ENCODE measurements at places on chromosomes 1 and 21.

DNA sequence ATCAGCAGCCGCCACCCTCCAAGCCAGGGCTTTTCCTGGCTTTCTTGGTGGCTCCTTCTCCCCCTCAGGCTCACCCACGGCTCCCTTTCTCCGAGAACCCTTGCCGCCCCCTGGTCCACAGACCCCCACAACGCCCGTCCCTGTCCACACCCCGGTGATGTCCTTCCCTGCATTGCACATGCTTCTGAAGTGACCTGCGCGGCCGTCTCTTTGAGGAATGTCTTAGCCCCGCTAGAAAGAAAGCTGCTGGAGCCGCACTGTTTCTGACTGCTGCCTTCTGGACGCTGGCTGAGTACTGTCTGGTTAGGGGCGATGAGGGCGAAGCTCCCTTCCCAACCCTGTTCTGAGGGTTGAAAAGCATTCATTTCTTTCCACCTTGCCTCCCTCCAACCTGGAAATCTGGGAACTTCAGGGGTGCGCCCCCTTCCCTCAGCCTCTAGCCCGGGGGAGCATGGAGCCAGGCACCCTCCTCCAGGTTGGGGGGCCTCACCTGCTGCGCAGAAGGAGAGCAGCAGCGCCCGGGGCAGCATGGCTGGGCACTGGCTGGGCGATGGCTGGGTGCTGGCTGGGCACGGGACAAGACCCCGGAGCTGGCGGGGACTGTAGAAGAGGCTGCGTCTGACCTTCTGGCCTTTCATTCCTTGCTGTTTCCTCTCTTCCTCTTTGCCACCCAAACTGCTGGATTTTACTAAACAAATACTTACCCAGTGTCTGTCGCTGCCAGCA is at the start of gene CLEC20A:
CLEC20A (minus strand) TSS at position 555 of the 726 bp plus-strand sequence; CDS start at position 530, 25 bp downstream.
- no peak for DNase-seq

GRCh38 chr1:52059321-52059720 is 3.2 kb downstream of the BTF3L4 start:
- DNase-seq: no peak

DNA sequence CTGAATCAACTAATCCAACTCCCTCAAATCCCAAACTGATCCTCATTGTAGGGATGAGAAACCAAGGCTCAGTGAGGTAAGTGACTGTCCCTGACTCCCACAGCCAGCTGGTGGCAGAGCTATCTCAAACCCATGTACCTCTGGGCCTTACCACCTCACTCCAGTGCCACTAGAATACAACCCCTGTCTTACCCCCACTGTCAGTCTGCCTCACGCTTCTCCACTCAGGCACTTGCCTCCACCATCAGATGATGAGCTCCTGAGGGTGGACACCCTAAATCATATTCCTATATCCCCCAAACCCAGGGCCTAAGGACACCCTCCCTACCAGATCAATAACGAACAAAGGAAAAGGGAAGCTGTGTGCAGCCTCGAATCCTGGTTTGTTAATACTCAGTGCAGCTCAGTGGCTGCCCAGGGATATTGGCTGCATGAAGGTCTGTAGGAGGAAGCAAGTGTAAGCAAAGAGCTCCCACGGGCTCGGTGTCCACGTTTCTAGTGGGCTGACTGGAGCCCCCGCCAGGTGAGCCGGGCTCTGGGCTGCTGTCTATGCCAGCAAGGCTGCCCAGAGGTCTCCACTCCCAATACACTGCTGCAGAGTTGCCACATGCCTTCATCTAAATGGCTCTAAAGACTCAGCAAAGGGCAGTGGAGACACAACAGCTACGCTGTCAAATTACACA is 533.4 kb downstream of the MATN1 start:
- DNase-seq: no peak

DNA sequence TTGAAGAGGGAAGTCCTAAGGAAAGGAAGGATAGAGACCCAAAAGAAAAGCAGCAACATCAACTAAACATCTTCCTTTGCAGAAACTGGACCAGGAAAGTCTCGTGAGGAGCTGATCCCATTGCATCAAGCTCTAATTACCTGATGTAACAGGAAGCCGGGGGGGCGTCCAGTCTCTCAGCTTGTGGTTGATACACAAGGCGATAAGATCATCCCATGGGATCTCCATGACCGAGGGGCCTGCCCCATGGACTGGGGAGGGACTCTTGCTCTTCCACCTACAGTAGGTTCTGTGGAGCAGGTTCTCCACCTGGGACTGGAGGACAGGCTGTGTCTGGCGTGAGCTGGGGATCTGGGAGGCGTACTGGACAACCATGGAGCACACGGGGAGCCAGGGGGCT is 14.8 kb upstream of the LSS start:
- no peak for DNase-seq

- no peak for DNase-seq
These were observed 600.7 kb upstream of the USP24 start for GRCh38 chr1:55815745-55816455.

- DNase-seq: no peak
These were observed 37.1 kb downstream of the ARID4B start for GRCh38 chr1:235290740-235291502.

DNA sequence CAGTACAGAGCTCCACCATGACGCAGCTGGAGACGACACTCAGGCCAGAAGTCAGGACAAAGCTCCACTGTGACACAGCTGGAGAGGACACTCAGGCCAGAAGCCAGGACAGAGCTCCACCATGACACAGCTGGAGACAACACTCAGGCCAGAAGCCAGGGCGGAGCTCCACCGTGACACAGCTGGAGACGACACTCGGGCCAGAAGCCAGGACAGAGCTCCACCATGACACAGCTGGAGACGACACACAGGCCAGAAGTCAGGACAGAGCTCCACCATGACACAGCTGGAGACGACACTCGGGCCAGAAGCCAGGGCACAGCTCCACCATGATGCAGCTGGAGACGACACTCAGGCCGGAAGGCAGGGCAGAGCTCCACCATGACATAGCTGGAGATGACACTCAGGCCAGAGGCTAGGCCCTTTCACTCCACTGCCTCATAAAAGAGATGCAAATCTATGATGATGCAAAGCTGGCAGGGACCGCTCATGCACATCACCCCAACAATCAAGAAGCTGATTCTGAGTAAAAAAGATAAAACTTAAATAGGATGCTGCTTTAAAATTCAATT is 13.6 kb upstream of the OR2B11 start:
- DNase-seq: no peak

GRCh38 chr1:53792806-53793205 is 45.3 kb downstream of the NDC1 start:
- no peak for DNase-seq

GRCh38 chr1:196951711-196952394 is 8.3 kb downstream of the CFHR2 start:
- DNase-seq: no peak

- DNase-seq: no peak
These were observed 88.0 kb downstream of the CD247 start for GRCh38 chr1:167430134-167430848.

DNA sequence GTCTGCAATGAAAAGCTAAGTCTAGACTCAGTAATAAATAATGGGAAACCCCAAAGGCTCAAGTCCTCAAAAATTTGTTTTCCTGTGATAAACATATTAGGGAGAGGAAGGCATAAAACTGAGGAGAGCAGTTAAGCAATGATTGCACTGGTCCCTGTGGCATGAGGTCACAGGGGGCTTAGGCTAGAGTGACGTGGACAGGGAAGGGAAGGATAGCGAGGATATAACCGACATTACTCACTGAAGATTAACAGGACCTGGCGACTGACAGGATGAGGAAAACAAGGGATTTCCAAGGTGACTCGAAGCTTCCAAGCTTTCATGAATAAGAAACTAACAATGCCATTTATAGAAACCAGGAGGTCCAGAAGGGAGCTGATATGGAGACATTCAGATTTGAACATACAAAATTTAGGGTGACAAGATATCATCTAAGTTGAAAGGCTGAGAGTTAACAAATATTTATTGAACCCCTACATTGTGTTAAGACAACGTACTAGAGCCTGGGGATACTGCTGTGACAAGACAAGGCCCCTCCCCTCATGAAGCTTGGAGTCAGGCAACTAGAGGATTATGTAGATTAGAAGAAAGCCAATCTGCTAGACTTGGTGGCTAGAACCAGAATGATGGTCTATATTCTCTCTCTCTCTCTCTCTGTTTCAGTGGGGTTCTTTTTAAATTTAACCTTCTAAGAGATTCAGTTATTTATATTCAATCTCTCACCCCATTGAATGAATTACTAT is 33.2 kb upstream of the PKN2 start:
- no peak for DNase-seq

Measured in stimulated activated CD8-positive, alpha-beta memory T cell treated with anti-CD3 and anti-CD28 coated beads, Interleukin-4, amount 100 ng/mL, for 1 hour (primary cell).